Stimulated activated CD4-positive, alpha-beta T cell treated with anti-CD3 and anti-CD28 coated beads, Interleukin-15, amount 100 ng/mL, for 1 hour (primary cell): ENCODE measurements at places on chromosomes 2 and 18.

- no peak for DNase-seq
These were observed 61.4 kb downstream of the SP3 start for GRCh38 chr2:173903601-173904394.

GRCh38 chr2:29000956-29001355, 19.9 kb downstream of the TOGARAM2 start:
- DNase-seq, result no peak

- no peak for DNase-seq
These were observed 112.8 kb upstream of the CDC42EP3 start for GRCh38 chr2:37784071-37784758.

DNA sequence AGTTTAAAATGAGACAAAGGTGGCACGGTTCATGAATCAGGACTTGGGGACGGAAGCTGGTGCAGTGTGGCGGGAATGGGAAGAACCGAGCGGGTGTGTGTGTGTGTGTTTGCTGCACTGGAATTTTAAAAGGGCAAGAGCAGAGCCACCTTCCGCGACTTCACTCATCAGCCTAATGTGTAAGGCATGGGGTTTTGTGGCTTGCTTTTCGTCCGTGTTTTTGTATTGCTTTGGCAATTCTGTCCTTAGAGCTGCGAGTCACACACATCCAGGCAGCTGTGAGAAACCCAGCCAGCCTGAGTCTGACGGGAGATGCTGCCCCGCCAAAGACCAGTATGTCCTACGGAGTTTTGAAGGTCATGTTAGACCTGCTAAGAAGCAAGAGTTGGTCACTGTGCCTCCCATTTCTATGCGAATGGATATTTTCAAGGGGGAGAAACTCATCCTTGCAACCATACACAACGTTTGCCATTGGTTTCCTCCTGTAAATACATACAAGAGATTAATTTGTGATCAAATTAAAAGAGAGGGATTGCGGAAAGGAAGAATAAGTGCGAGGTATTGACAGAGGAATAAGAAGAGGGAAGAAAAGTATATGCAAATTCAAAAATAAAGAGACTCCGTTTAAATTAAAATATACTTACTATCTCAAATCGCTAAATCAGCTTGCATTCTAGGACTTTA, 665 bp upstream of the CACNB4 start:
- DNase-seq, result no peak

- no peak for DNase-seq
These were observed 12.9 kb downstream of the FZD7 start for GRCh38 chr2:202046572-202046971.

DNA sequence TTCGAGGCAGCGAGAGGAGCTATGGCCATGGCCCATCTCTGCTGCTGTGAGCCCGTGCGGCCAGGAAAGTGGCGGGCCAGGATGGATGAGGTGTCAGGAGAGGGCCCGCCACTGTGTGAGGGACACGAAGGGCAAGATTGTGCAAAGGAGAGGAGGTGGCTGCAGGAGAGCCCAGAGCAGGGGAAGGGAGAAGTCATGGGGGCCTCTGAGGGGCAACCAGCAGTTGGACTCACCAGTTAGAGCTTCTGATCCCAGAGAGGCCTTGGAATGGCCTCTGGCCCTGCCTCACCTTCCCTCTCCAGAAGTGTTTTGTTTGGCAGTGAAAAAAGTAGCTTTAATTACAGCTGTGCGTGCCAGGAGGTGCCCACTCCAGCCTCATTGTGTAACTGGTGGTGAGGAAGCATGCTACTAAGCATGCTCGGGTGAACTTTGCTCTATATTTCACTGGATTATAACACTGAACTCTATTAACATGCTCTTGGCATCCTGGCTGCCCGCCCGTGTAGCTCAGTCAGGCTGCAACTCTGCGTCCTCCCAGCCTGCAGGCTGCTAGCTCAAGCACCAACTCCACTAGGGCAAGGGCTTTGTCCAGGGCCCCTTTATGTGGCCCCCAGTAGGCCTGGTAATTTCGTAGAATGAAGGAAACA, 34.2 kb downstream of the IMPA2 start:
- DNase-seq, result no peak

GRCh38 chr18:7658701-7659100, 91.6 kb downstream of the PTPRM start:
- no peak for DNase-seq

GRCh38 chr2:177029501-177029900, 183.1 kb upstream of the HNRNPA3 start:
- DNase-seq, result no peak

DNA sequence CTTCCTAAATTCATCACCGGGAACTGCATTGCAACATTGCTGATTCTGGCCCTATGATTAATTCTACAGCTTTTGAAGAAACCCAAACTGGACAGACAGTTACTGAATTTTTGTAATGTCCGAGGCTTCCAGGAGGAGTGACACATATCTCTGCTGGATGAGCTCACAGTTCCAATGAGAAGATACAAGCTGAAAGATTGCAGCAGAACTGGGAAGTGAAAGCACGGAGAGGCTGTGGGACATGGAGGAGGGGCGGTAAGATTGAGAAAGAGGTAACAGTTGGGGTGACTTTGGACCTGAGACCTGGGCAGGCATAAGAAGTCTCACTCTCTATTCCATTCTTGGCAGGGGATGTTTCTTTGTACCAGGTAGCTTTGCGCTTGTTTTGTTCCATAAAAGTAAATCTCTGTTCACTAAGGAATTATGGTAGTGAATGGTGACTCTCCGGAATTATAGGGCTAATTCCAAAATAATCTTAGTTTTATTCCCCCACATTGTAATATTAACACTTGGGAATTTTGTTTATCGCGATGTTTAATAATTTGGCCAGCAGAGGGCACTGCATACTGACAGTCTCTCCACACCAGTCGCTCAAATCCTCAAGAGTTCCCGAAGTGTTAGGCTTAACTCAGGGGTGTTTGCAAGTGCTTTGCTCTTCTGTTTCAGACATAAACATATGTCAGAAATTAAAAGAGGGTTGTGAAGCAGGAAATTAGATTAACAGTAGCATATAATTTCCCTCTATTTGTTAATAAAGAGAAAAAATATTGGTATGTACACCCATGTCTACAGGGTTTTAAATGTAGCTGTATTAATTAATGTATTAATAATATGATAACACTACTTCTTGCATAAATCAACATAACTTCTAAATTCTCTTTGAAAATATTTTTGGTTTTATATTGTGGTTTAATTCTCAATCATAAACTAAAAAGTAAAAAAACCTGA, 201.4 kb downstream of the SOCS6 start:
- DNase-seq, result no peak

DNA sequence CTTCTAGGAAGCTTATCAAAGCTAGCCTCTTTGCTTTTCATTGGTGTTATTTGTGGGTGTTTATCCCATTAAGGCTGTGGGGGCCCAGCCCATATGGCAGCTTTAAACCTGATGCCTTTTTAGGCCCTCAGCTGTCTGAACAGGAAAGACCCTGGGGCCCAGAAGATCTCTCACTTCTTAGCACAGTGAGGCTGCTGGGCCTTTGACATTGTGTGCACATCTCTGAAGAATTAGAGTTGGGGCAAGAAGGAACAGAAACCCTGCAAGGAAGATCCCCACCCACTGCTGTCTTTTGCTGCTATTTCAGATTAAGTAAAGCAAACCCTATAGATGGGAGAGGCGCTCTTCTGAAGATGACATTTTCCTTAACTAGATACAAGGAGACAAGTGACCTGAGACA, 250.0 kb downstream of the SMAD2 start:
- DNase-seq, result no peak

DNA sequence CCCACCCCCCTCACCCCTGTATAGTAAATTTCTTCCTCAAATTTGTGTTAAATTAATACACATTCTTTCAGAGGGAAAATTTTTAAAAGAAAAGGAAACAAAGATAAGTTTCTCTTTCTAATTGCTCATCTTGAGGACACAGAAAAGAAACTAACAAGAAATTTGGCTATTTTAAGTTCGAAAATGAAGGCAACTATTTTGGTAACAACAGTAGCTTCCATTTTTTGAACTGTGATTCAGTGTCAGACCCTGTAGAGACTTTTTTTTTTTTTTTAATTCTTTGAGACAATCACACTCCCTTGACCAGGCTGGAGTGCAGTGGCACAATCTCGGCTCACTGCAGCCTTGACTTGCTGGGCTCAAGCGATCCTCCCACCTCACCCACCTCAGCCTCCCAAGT, 194.9 kb downstream of the SS18 start:
- no peak for DNase-seq

GRCh38 chr2:215396595-215397313, 39.1 kb downstream of the FN1 start:
- no peak for DNase-seq

GRCh38 chr2:3302751-3303582, 74.7 kb downstream of the EIPR1 start:
- DNase-seq, result no peak

DNA sequence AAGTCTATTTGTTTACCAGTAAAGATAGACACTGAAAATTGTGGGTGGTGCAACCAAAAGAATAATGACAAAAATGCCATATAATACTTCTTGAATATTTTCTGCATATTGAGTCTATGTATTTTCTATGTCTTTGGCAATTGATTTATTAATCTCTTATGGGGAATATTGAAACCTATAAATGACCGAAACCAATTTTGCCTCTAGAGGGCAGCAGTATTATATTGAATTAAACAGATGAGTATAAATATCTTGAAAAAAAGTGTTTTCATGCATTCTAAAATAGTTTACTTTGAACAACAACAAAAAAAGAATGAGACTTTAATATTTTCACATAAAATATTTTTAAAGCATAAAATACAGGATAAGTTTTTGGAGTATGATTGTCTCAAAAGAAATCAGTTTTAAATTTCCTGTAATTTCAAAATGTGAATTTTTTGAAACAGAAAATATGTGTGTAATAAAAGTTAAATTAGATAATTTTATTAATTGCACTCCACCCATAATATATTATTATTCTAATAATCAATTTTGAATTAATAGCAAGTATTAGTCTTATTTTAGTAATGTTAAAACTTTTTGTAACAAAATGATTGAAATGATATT, 49.9 kb upstream of the CALCRL start:
- DNase-seq, result no peak

DNA sequence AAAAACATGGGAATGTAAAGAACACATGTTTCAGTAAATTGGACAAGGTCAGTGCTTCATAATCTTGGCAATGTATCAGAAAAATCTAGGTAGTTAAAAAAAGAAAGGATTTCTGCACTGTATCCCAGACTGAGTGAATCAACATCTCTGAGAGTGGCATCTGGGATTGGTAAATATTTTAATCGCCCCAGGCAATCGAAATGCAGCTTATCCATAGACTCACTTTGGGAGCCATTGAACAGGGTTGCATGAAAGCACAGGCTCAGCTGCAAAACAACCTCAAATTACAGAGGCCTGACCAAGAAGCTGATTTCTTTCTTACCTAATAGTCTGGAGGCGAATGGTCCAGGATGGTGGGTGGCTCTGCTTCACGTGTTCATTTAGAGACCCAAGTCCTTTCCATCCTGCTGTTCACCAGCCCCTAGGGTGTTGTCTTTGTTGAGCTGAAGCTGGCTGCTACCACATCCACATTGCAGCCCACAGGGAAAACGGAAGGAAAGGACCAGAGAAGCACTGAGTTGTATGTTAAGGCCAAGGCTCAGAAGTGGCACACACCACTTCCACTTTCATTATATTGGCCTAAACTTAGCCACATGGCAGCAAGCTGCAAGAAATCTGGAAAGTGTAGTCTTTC, 59.0 kb downstream of the MOGAT1 start:
- DNase-seq, result no peak

- peak; percentile 16 for DNase-seq
These were observed 4.1 kb downstream of the ZEB2 start for GRCh38 chr2:144515696-144516410.

GRCh38 chr2:7840651-7841380, 841.0 kb upstream of the ID2 start:
- no peak for DNase-seq

GRCh38 chr2:223494942-223495341, 107.2 kb downstream of the SCG2 start:
- DNase-seq, result no peak

GRCh38 chr2:175599966-175600831, 401.9 kb downstream of the LNPK start:
- DNase-seq, result no peak

DNA sequence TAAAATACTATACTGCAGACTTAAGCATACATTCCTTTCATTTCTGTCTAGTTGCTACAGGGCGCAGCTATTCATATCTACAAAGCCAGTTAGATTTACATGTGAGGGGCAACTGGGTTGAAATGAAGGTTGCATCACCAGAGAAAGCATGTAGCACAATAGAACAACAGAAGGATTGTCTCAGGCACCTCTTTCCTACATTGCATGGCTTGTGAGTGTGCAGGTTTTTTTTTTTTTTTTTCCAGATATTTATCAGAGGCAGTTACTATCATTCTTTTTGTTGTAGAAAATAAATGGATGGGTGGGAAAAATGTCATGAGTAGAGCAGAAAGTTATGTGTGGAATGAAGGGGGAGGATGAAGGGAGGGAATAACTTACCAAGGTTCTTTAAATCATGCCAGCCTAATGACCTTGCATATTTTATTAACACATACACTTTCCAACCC, 86.8 kb downstream of the ERBB4 start:
- DNase-seq, result no peak

- DNase-seq, result no peak
These were observed 109.7 kb upstream of the SP3 start for GRCh38 chr2:174074831-174075230.

GRCh38 chr2:49225126-49225525, 70.8 kb upstream of the FSHR start:
- DNase-seq, result no peak

DNA sequence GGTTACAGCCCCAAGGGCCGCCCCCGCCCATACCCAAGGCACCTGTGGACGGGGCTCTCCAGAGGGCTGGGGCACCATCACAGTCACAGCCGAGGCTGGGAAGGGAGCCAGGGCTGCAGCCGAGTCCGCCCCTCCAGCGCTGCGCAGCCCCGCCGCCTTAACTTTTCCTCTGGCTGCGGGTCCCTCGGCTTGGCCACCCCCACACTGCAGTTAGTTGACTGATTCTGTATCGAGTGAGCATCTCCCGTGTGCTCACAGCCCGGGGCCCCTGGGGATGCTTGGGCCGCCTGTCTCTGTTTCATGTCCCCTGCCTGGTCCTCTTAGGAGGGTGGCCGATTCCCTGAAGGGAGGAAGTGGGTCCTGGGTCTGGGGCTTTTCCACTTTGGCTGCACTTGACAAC, 33.7 kb downstream of the EMILIN2 start:
- no peak for DNase-seq

GRCh38 chr2:207558079-207558491, 28.3 kb downstream of the CREB1 start:
- DNase-seq, result no peak

DNA sequence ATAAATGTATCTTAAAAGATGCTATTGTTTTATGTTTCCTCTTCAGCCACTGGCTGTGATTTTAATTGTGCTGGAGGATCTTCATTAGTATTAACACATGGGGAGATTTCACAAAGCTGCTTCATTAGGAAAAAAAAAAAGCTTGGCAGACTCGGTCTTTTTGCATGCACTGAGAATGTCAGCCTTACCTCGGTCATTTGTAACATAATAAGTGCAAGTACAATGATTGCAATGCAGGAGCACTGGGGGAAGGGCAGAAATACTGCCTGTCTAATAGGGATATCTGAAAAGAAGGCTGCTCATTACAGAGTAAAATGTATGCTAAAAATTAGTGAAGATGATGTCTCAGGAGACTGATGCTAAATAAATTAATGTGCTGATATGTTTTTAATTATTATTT, 1.3 kb upstream of the BAZ2B start:
- no peak for DNase-seq

- no peak for DNase-seq
These were observed 122.3 kb downstream of the ASB1 start for GRCh38 chr2:238548902-238549462.
